ENCODE measurements at places on chromosomes 2 and 18.
A peak's percentile ranks its signal among the peaks of the same experiment; 100 is the strongest.

DNA sequence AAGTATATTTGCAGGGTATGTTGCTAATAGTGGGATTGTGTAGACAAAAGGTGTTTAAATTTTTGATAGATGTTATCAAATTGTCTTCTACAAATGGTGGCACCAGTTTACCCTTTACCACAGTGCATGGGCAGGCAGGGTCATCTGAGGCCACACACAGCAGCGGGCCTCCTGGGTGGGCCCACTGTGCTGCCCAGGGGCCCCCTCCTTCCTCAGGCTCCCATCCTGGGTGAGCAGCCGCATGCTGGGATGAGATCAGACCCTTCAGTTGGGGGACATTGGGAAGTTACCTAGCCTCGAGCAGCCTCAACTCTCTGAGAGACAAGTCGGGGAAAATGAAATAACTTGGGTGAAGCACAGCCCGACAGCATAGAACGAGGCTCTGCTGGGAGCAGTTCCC is 9.7 kb downstream of the MYO7B start:
- DNase-seq, result no peak

- no peak for DNase-seq
These were observed 1067.4 kb downstream of the CNTNAP5 start for GRCh38 chr2:125092276-125093009.

DNA sequence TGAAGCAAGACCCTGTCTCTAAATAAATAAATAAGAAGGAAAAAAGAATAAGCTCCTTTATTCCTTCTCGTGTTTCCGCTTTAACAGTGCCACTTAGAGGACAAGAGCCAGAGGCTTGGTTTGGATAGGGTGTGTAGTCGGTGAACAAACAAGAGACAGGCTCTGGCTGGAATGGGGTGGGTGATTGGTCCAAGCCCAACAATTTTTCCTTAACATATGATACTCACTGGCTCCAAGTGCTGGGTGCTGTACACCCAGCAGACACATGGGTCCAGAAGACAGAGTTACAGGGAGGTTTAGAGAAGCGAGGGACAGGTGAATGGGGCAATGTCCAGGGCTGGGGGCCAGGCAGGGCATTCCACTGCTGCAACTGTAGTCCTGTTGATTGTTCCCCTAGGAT is 77.8 kb downstream of the NCAPH start:
- no peak for DNase-seq

DNA sequence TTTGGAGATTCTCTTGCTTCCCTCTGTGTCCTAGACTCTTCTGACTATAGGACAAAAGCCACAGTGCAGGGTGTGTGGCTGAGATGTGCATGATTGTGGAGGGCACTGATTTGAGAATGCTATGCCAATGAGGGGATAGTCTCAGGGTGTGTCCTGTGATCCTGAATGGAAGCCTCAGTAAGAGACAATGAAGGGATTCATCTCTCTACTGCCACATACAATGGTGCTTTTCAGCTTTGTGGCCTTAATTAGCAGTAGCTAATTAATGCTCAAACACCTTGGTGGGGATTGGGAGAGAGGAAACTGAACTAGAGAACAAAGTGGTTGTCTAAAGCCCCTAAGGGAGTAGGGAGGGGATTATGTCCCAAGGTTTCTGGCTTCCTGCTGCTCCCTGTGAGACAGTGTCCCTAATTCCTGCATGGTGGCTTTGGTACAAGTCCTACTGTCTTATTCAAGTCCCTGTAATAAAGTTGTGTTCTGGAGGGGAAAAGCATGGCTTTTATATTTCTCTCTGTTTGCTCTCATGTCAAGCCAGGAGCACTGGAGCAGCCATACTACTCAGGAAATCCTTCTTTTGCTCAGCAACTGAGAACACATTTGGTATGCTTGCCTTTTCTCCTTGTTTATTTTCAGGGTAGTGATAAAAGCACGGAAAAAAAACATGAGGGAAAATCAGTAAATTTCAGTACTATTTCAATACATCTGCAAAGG is 415.2 kb upstream of the TCF4 start:
- DNase-seq, result no peak

DNA sequence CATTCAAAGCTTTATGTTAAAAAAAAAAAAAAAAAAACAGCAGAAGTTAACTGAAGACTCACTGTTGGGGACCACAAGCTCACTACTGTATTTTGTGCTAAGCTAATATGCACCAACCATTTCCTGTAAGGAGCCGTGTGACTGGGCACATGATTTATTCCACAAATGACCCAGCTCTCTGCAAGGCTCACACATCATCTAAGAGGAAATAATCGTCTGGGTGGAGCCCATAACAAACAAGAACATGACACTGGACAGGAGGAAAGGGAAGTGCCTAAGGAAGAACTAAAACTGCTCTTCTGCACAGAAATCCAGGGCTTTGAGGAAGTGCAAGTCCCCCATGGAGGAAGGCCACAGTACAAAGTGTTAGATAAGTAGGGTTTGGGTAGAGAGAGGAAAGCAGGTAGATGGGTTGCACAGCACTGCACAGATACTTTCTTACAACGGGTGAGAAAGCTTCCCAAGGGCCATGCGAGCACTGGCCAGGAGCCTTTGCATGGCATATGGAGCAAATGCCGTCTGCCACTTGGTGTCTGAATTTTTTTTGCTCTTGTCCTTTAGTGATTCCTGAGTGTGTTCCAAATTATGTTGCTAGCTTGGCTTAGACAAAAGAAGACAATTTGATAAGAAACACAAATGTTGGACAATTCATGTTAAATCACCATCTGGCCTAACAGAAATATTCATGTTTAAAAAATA is 24.4 kb downstream of the NFE2L2 start:
- DNase-seq, result peak; percentile 53

DNA sequence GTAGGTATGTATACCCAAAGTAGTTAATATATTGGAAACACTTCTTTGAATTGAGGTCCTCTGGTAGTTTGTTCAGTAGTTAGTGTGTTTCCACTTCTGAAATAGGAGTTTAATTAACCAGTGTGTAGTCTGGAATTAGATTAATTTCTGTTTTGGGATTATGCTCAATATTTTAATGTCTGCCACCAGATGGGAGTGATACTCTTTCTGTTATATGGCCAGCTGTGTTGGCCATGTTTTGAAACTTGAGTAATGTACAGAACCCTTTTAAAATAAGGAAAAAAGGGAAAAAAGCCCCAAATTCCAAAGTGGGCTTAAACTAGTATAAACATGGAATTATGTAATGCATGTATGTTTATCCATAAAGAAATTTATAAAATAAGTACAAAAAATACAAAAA is 147.7 kb downstream of the CTNNA2 start:
- DNase-seq, result no peak

DNA sequence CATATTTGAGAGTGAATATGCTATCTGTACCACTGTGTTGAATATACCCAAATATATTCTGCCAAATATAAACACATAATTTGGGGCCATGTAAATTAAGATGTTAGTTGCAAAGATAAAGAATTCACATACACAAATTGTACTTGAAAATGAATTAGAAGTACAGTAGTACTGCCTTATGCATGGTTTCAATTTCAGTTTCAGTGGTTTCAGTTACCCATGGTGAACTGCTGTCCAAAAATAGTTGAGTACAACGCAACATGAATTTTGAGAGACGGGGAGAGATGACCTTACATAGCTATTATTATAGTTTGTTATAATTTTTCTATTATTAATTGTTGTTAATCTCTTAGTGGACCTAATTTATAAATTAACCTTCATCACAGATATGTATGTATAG is 1313.0 kb upstream of the FAM98A start:
- DNase-seq, result no peak

DNA sequence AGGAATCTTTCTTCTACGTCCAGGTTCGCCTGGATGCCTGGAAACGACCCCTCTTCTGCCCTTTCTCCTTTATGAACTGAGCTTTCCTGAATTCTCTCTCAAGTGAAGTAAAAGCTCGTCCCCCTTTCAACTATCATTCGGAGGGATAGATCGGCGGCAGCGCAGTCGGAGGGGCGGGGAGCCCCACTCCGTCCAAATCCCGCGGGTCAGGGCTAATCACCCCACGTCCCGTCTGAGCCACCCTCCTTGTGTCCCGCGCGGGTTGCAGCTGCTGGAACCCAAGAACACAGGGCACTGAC is 367 bp downstream of the FBXO48 start:
- DNase-seq, result no peak

- DNase-seq, result no peak
These were observed 9.8 kb upstream of the NCK2 start for GRCh38 chr2:105734762-105735538.

- no peak for DNase-seq
These were observed 151.3 kb downstream of the TANC1 start for GRCh38 chr2:159119652-159120257.

GRCh38 chr2:199488772-199489400 is 31.1 kb upstream of the SATB2 start:
- DNase-seq, result peak; percentile 54

DNA sequence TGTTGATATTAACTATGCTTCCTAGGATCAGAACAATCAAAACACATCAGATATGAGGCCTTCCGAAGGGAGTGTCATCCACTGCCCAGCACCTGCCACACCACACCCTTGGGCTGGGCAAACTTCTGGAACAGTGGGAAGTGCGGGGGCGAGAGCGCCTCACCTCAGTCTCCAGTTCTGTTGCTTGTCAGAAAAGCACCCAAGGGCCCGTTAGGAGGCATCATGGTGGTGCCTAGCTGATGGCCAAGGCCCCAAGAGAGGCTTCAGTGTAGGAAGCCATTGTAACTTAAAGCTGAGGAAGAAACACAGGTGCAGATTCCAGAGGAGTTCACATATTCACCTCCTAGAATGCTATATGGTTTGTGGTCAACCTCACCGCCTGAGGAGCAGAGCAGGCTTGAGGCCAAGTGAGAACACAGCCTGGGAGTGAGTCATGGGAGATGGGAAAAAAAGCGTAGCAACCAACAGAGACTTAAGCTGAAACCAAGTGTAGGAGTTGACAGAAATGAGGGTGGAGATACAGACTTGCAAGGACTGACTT is 85.1 kb upstream of the ATL2 start:
- no peak for DNase-seq

DNA sequence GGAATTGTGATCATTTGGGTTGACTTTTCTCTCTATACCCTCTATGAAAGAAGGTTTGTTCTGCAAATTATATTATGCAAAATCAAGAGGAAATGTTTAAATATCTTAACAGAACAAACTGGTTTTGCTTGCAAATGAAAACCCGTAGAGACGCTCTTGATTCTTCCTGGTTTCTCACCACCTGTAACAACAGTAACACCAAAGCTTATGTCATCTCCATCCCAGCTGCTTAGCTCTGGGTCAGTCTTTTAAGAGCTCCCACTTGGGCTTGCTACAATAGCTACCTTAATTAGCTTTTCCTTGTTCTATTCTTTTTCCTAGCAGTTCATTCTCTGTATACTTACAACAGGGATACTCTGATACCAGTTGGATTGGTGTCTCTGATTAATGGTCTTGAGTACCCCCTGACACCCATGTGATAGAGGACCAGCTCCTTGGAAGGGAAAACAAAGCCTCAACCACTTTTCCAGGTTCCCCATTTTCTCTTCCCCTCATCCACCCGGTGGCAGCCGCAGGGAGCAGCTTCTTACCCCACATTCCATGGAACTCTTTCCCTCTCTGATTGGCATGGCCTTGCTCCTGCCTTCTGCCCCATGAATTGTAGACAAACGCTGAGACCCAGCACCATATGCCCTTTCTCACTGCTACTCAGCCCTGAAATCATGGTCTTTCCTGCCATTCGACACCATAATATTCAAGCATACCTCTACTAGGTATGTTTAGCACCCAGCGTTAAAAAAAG is 27.7 kb downstream of the TMEM182 start:
- no peak for DNase-seq

DNA sequence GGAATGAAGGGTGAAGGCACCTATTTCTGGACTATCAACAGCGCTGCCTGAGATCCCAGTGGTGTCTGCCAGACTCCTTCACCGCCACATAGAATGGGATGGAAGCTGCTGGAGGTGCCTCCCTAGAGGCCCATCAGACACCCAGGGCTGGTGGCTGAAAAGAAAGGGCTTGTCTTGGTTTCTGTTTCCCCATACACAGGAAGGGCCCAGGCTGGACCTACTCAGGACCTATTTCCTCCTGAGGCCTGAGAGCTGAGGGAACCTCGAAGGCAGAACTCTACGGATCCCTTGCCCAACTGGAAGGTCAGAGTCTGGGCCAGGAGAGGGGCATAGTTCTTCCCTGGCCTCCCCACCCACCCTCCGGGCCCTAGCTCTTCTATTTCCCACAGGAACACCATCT is 2.9 kb upstream of the CLEC4F start:
- no peak for DNase-seq

GRCh38 chr2:68911709-68912108 is 40.5 kb upstream of the BMP10 start:
- DNase-seq, result no peak

DNA sequence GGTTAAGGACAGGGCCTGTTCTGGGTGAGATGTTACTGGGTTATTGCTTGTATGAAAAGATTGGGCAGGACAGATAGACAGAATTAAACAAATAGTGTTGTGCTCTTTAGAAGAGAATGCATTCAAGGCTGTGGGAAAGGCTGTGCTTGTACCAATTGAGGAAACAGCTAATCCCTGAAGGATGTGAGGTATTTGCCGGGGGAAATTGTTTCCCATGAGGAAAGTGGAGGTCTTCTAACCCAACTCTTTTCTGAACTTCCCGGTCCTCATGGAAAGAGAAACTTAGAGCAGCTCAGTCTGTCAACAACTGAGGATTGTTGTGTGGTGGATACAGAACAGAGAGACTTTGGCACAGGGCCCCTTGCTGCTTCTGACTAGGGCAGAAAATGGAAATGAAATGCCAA is 9.5 kb downstream of the SLC1A4 start:
- no peak for DNase-seq

GRCh38 chr2:222296311-222296741 is 2.5 kb downstream of the PAX3 start:
- no peak for DNase-seq

GRCh38 chr2:111209045-111209514 is 88.4 kb downstream of the BCL2L11 start:
- peak; percentile 22 for DNase-seq

- no peak for DNase-seq
These were observed 3.0 kb upstream of the OSR1 start for GRCh38 chr2:19361325-19361990.

DNA sequence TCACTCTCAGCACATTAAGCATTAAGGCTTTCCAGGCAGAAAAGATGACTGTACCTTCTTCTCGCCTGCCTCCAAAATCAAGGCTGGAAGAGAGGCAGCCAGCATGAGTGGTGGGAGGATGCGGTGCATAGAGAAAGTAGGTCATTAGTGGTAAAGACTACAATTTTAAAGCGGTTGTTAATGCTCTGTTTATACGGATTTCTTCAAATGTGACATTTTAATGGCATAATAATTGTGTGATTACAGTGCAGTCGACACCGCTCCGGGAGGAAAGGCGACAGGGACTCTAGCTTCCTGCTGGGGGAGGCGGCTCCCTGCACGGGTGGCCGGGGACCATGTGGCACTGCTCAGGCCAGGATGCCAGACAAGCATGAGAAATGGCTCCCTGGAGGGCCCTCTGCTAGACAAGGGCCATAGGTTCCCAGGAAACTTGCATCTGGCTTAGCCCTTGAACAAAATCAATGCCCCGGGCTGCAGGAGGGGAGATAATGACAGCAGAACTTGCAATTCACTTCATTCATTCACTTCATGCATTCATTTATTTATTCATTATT is 129.6 kb downstream of the GALNT14 start:
- no peak for DNase-seq

GRCh38 chr18:47470941-47471340 is 219.5 kb upstream of the SKOR2 start:
- no peak for DNase-seq

GRCh38 chr2:239046822-239047221 is 198.9 kb downstream of the TWIST2 start:
- DNase-seq, result no peak
